Astrocyte of the hippocampus (primary cell): ENCODE measurements at places on chromosomes 6 and 20.

DNA sequence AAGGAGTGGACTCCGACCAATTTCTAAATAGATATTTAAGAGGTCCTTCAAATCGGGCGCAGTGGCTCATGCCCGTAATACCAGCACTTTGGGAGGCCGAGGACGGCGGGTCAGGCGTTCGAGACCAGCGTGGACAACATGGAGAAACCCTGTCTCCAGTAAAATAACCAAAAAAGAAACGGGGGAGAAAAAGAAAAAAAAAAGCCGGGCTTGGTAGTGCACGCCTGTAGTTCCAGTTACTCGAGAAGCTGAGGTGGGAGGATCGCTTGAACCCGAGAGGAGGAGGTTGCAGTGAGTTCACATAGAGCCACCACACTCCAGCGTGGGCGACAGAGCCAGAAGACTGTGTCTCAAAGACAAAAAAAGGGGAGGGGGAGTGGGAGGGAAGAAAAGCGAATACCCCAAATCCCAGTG, 53.3 kb upstream of the HFE start:
- no peak for DNase-seq

GRCh38 chr20:23164176-23164601, 78.1 kb upstream of the CD93 start:
- no peak for DNase-seq

- DNase-seq = no peak
Measured at GRCh38 chr6:109079981-109080380, 14.7 kb downstream of the SESN1 start.

GRCh38 chr6:166786704-166787293, 159.7 kb upstream of the RPS6KA2 start:
- peak; percentile 74 for DNase-seq

DNA sequence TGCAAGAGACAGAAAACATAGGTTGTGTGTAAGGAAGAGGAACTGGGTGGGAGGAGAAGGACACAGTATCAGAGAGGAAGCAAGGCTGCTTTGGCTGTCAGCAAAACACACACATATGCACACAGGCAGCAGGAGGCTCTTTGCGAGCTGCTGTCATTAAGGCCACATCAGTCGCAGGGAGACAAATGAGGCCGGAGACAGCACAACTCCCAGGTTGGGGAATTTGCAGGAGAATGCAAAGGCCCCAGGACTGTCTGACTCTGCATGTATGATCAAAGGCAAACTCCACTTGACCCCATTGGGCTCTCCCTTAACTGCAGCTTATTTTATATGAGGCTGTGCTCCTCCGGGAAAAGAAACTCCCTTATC, 35.3 kb downstream of the METTL24 start:
- DNase-seq = no peak

DNA sequence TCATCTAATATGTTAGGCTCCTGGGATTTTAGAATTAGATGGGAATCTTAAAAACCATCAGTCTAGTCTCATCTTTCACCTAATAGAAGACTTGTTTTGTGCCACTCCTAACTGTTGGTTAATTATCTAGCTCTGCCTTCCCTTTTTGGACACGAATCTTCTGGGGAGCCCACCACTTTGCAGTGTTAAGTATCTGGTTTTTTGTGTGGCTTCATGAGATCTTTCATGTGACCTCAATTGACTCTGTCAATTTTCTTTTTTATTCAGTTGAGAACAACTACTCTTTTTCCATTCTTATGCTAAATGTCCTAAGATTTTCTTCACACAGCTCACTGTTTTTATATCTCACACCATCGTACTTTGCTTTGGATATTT, 16.9 kb downstream of the TBPL1 start:
- DNase-seq = no peak
